ENCODE measurements at places on chromosomes 7 and 10.

GRCh38 chr10:22622242-22622806 lies 92.1 kb downstream of the PIP4K2A start:
- DNase-seq, result no peak

DNA sequence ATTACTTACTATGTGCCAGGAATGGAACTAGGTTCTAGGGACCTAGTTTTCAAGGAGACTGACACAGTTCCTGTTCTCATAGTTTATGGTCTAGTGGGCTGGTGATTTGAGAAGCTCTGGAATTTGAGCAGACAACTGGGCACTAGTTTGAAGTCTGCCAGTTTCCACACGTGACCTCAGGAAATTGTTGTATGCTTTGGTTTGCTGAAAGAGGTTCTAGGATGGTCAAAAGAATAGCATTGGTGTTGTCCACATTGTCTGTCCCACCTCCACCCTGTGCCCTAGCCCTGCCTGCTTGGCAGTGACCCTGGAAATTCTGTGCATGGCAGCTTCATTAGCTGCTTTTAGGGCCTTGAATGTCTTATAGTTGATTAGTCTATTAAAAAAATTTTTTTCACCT lies 28.7 kb downstream of the GBF1 start:
- DNase-seq, result no peak

DNA sequence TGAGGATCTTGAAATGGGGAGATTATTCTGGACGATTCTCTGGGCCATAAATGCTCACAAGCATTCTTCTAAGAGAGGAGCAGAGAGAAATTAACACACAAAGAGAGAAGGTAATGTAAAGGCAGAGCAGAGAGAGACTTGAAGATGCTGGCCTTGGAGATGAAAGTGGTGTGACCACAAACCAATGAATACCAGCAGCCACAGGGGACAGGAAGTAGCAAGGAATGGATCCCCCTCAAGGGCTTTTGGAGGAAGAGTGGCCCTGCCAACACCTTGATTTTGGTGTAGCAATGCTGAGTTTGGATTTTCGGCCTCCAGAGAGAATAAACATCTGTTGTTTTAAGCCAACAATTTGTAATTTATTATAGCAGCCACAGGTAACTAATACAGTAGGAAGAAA lies 1155.6 kb downstream of the TYW1 start:
- no peak for DNase-seq

- DNase-seq, result no peak
Measured at GRCh38 chr7:28041508-28042314, 138.9 kb downstream of the JAZF1 start.

DNA sequence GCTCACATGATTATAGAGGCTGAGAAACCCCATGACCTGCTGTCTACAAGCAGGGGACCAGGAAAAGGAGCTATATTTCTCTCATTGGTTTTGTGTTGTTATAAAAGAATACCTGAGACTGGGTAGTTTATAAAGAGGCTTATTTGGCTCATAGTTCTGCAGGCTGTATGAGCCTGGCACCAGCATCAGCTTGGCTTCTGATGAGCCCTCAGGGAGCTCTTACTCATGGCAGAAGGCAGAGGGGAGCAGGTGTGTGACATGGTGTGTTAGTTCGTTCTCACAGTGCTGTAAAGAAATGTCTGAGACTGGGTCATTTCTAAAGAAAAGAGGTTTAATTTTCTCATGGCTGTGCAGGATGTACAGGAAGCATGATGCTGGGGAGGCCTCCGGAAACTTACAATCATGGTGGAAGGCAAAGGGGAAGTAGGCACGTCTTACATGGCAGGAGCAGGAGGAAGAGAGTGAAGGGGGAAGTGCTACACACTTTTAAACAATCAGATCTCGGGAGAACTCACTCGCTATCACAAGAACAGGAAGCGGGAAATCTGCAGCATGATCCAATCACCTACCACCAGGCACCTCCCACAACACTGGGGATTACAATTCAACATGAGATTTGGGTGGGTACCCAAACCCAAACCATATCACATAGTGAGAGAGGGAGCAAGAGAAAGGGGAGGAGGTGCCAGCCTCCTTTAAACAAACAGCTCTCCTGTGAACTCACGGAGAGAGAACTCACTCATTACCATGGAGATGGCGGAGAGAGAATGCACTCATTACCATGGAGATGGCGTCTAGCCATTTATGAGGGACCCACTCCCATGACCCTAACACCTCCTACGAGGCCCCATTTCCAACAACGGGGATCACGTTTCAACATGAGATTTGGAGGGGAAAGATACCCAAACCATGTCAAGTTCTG lies 133.4 kb downstream of the JCAD start:
- DNase-seq, result no peak

DNA sequence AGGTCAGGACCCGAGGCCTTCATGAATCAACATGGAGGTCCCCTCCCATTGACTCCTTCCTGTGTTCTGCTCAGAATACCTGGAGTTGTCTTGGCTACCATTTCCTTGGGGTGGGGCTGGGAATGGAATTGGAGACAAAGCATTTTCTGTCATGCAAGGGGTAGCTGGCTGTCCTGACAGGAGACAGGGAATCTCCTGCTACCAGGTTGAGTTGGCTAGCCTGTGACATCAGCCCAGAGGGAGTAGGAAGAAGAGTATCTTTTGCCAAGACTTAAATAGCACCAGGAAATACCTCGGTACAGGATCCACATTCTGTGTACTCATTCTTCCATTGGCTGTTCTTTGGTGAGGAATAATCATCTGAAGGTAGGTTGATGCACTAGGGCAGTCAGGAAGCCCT lies 4.9 kb downstream of the ZDHHC16 start:
- no peak for DNase-seq

DNA sequence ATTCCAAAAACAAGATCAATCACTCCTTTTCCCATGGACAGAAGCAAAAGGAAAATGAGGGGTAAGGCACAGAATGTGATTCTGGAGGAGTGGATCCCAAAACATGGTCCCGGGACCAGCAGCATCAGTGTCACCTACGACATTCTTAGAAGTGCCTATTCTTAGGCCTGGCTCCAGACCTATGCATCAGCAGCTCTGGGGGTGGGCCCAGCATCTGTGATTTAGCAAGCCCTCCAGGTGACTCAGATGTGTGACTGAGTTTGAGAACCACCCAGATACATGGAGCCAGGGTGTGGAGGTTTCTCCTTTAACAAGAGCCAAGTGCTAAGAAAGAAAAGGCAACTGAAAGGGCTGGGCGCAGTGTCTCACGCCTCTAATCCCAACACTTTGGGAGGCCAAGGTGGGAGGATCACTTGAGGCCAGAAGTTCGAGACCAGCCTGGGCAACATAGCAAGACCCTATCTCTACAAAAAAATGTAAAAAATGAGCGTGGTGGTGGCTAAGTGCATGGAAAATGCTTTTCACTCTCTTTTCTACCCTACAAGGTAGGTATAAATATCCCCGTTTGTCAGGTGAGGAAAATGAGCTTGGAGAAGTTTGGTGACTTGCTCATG lies 17.1 kb upstream of the ARPC1A start:
- DNase-seq, result no peak

DNA sequence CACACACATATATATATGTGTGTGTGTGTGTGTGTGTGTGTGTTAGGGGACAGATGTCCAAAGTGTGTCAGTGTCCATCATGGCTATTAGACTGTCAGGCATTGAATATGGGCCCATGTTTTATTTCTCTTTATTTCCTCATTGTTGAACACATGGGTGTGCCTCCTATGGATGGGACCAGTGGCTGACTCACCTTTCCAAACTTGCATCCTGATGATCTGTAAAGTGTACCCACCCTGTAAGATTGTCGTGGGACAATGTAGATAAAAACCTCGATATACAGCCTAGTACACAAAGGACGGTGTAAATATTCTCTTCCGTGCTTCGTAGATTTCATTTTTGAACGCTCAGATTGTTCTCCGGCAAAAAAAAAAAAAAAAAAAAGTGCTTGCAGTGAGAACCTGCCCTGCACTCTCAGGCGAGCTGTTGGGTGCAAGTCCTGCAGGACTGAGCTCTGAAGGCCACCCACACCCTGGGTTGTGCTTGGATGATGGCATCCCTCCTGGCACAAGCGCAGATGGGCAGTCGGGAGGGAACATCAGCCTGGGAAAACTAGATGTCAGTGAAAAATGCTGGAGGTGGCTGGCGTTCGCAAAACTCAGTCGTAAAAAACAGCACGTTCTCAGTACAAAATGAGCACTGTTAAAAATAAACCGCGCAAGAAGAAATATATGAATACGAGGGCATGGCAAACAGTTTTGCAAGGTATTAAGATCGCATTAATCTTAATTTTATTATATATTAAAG lies 166.9 kb downstream of the CUX1 start:
- DNase-seq, result no peak

DNA sequence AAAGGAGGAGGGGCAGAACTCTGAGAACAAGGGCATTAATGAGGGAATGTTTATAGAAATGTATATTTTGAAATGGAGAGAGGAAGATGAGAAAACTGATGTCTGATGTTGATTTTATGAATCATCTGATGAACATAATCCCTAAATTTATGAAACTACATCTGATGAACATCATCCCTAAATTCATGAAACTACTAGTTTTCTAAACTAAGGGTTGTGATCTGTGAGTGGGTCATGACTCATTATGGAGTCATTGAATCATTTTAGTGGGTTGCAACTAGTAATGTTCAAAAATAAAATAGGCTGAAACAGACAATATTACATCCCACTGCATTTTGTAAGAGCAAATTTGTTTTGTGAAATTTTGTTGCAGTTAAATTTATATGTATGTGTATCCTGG lies 442.6 kb upstream of the TEX47 start:
- DNase-seq, result no peak

- DNase-seq, result peak; percentile 57
Measured at GRCh38 chr10:73940634-73941221, 29.8 kb downstream of the PLAU start.

- DNase-seq, result no peak
Measured at GRCh38 chr10:61896854-61897661, 4.4 kb upstream of the ARID5B start.

DNA sequence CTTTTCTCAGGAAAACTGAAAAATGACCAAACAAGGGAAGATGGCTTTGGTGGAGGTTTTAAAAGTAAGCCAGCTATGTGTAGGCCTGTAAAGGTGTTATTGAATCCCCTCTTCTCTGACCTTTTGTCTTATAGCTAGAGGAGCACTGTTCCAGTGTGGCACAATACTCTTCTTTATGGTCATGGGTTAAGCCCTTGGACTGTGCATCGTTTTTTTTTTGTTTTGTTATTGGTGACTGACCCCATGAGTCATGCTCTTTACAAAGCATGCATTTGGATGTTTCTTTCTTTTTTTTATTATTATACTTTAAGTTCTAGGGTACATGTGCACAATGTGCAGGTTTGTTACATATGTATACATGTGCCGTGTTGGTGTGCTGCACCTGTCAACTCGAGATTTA lies 19.6 kb upstream of the FAM25A start:
- no peak for DNase-seq

DNA sequence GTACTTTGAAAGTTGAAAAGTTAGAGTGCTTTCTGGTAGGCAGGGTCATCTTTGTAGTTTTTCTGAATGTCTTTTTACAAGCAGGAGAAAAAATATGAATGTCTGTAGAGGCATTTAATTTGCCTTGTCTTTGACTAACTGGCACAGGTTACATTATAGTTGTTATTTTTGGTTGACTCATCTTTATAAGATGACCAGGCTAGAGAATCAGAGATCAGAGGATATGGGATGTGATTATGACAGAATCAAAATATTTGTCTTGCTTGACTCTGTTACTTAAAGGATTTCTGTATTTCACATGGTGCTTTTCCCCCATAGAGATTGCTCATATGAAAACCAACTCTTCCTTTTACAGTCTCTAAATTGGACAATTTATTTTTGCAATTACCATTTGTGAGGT lies 2.4 kb downstream of the ZMYND11 start:
- no peak for DNase-seq

DNA sequence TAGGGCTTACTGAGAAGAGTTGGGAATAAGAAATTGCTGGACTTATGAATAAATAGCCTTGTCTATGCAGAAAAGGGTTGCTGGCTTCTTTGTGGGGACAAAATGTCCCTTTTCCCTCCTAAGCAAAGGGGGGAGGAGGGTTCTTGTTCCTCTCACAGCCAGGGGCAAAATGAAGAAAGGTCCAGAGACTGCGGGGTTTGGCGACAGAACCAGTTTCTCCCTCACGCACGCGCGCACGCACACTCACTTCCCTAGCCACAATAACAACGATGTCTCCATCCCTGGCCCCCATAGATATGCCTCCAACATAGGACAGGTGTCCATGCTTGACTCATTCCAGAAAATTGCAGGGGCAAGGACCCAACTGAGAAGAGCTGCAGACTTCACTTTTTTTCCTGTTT lies 3.3 kb downstream of the ZMIZ1 start:
- no peak for DNase-seq

- DNase-seq, result no peak
Measured at GRCh38 chr10:117684672-117685211, 142.2 kb downstream of the EMX2 start.

DNA sequence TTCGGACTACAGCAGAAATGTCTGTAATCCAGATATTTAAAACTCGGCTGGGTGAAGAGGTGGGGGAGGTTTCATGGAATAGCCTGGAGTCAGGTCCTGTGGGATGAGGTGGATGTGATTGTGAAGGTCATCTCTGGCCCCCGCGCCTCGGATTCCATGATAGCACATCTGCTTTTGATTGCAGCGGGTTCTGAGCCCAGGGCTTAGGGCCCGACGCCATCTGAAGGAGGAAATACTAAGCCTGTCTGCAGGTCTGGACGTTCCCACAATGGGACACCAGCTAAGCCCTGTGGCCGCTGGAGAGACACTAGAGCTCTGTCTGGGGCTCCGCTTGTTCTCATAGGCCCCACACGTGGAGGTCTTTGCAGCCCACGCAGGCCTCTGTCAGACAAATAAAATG lies 328.7 kb downstream of the CXCL12 start:
- no peak for DNase-seq

GRCh38 chr7:5420067-5420880 lies 3.4 kb downstream of the TNRC18 start:
- no peak for DNase-seq

DNA sequence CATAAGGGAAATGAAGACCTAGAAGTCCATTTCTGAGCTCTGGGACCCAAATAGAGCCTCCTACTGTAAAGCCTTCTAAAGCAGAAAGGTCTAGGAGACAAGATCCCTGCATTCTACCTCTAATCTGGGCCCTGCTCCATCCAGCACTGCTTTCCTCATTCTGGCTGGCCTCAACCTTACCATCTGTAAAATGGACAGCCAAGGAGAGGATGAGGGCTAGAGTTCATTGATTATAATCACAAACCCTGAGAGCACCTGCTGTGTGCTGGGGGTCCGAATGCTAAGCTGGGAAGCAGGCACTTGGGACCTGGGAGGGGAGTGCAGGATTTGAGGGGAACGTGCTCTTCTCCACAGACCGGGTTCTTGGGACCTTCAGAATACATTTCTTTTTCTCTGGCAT lies 454.0 kb upstream of the ZMIZ1 start:
- DNase-seq, result no peak

DNA sequence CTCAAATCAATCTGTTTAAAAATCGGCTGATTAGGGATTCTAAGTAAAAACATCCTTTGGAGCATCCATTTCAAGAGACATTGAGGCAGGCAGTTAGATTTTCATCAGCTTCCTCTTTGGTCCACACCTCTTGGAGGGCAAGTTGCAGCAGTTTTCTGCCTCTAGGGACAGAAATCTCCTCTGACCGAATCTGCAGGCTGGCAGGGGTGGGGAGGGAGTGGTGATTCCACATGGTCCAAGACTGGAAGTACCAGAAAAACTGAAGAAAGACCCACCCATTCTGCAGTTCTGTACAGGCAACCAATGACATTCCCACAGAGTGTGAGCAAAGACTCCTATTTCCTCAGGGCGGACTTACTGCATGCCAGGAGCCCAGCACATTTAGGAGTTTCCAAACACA lies 29.0 kb downstream of the FGFBP3 start:
- DNase-seq, result no peak
